Activated T-helper 9 cell treated with anti-CD3 and anti-CD28 coated beads, Interleukin-2, amount 50 U/mL, for 16 hours (primary cell): ENCODE measurements at places on chromosomes 1 and 21.
A peak's percentile ranks its signal among the peaks of the same experiment; 100 is the strongest.

- no peak for DNase-seq
Measured at GRCh38 chr1:54678776-54679643, 36.7 kb upstream of the TTC4 start.

DNA sequence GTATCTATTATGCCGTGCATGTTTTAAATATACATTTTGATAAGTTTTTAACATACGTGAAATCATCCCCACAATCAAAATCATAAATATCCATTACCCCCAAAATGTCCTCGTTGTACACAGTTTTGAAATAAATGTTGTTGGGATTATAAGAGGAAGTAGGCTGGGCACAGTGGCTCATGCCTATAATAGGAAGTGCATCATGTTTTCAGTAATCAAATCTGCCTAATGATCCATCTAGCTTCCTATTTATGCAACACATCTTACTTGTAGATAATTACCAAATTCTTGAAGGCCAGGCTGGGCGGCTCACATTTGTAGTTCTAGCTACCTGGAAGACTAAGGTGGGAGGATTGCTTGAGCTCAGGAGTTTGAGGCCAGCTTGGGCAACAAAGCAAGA, 15.0 kb upstream of the IFNGR2 start:
- no peak for DNase-seq

DNA sequence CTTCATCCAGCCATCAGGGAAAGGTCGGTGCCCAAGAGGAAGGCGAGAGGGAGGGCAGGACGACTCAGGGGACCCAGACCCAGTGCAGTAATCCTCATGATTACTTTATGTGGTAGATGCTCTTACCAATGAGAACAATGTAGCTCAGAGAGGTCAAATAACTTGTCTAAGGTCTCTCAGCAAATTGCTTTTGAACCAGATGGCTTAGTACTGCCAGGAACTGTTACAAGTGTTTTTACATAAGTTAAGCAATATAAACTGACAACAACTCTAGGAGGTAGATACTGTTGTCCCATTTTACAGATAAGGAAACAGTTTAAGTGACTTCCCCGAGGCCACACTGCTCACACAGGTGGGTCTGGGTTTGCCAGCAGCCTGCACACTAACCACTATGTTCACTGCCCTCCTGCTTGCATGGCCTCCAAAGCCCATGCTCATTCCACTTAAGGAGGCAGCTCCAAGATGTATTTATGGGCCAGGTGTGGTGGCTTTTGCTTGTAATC, 111.7 kb downstream of the LACTBL1 start:
- no peak for DNase-seq

- no peak for DNase-seq
Measured at GRCh38 chr1:192070213-192070612, 88.0 kb upstream of the RGS18 start.

DNA sequence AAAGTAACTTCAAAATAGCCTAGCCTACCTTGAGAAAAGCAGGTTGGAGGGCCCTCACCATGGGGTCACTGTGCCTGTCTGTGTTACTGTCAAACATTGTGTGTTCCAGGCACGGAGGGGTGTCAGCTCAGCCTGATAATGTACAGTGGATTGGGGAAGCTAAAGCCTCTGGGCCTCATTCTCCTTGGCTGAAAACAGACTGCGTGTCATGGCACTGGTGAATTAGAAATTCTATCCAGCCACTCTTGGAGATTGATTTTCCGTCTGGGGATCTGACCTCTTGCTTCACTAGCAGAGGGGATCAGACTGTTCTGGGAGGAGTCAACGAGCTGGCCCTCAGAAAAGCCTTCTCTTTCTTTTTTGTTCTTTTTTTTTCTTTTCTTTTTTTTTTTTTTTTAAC, 123.5 kb upstream of the HOOK1 start:
- no peak for DNase-seq

GRCh38 chr1:71193153-71193552, 112.3 kb upstream of the ZRANB2 start:
- DNase-seq, result no peak

DNA sequence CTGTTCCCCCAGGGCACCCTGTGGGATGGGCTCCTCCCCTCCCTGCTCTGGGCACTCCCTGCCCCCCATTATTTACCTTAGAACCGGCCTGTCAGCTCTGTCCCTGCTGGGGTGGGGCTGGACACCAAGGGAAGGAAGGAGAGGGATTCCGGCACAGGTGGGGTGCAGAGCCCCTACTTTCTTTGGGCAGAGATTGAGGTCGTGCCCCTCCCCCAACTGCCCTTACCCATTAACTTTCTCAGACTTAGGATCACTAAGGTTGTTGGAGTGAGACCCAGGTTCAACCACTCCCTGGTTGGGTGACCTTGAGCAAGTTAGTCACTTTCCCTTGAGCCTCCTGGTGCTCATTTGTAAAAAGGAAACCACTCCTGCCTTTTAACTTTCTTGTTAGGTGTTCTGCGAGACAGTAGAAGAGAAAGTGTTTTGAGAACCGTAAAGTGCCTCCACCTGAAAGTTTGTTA, 57.0 kb upstream of the SYNC start:
- DNase-seq, result no peak

DNA sequence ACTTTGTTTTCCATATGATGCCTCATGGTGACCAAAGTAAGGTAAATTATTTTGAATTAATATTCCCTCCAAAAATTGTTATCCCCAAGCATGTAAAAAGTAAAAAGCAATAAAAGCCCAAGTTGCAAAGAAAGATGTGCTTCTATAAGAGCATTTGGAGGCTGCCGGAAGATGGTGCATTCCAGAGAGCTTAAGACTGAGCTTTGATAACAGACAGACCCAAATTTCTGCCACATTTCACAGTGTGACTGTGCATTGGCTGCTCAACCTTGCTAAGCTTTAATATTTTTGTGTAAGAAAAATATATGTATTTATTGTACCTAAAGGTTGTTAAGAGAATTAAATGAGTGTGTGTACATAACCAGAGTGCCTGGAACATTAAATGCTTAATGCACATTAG, 67.9 kb downstream of the CYYR1 start:
- DNase-seq, result no peak

- no peak for DNase-seq
Measured at GRCh38 chr1:2299131-2299627, 71.1 kb downstream of the SKI start.

- DNase-seq, result no peak
Measured at GRCh38 chr1:77126307-77126706, 92.9 kb downstream of the PIGK start.

GRCh38 chr1:7680207-7680954, 90.7 kb upstream of the VAMP3 start:
- peak; percentile 38 for DNase-seq
